ENCODE measurements at places on chromosomes 5 and 9.

DNA sequence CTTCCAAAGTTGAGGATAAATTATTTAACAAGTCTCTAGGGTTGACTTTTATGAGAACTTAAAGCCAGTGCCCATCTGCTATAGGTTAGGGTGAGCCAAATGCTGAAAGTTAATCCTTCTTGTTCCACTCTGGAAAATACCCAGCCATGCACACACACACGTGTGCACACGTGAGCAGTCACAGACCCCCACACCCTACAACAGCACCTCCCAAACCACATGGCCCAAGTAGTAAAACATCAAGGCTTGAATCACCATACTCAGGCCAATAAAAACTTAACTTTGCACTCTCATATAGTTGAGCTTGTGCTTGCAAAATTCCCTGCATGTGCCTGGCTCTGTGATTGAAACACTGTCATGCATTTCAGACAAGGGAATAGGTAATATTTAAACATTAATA, 467.6 kb downstream of the ARHGEF28 start:
- no peak for DNase-seq
- no peak overlapping the region for H3K4me3 ChIP-seq
- peaks cover 3% of the 10 kb centered on the region for H3K27me3 ChIP-seq
- H3K4me1 ChIP-seq: peaks cover 8% of the 10 kb centered on the region
- H3K27ac ChIP-seq: peak overlapping the region; percentile 39

- DNase-seq: peak; percentile 65
- H3K27ac ChIP-seq: no peak within 1 kb of the TSS
- H3K27me3 ChIP-seq: peaks cover 90% of the 10 kb centered on the region
- H3K4me1 ChIP-seq: peaks cover 9% of the 10 kb centered on the region
- H3K36me3 ChIP-seq: no peaks in the 10 kb centered on the region
- H3K4me3 ChIP-seq: peak within 1 kb of the TSS; percentile 72
Observed at GRCh38 chr9:34957492-34958410, at the start of gene PHF24. TSS of gene PHF24 (plus strand) at chr9:34958285. CDS start at chr9:34971299, 13,014 bp downstream.

DNA sequence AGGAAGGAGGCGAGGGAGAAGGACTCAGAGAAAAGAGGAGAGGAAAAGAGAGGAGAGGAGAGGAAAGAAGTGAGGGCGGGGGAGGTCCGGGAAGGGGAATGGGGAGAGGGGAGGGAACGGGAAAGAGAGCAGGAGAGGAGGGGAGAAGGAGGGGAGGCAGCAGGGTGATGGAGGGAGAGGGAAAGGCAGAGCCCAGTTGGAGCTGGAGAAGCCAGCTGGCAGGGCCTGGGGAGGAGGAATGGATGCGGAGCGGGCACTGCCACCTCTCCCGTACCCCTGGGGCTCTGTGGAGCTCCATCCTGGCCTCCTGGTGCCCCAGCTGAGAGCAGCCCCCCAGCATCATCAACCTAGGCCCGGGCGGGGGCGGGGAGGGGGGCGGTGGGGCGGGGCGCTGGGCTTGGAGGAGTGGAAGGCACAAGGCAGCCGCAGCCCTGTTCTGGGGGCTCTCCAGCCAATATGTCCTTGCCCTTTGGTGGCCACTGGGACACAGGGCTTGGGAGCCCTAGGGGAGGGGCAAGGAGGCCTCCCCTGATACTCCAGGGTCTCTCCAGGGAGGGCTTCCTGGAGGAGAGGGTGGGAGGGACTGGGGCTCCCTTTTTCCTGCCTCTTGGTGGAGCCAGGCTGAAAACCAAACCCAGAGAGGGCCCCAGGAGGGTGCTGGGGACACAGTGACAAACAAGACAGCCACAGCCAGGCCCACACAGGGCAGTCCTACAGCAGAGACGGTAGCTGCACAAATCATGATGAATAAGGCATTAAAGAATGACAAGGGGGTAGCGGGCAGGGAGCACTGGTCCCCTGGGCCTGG, 123.7 kb downstream of the C9orf50 start:
- peak overlapping the region; percentile 99 for H3K27ac ChIP-seq
- no peaks in the 10 kb centered on the region for H3K36me3 ChIP-seq
- H3K4me3 ChIP-seq: peak overlapping the region; percentile 88
- H3K27me3 ChIP-seq: peaks cover 5% of the 10 kb centered on the region
- peak; percentile 47 for DNase-seq

DNA sequence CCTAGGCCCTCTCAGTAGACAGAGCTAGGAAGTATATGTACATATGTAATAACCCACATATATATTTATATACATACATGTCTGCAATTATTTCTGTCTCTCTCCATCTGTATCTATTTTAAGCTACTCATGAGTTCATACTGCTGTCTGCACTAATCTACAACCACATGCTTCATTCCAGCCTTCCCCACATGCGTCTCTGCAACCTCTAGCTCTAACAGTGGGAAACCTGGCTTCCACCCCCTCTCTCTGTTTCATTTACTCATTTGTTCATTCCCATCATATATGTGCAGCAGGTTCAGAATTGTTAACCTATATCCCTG, 23.3 kb downstream of the DCANP1 start:
- H3K36me3 ChIP-seq: peaks cover 8% of the 10 kb centered on the region
- no peak overlapping the region for H3K27ac ChIP-seq
- H3K4me1 ChIP-seq: no peaks in the 10 kb centered on the region
- H3K4me3 ChIP-seq: no peak overlapping the region
- DNase-seq: no peak

GRCh38 chr9:128718475-128718874, 5.5 kb downstream of the ZDHHC12 start:
- H3K4me1 ChIP-seq: peaks cover 11% of the 10 kb centered on the region
- DNase-seq: no peak
- H3K36me3 ChIP-seq: no peaks in the 10 kb centered on the region
- peaks cover 2% of the 10 kb centered on the region for H3K27me3 ChIP-seq
- H3K27ac ChIP-seq: no peak overlapping the region

DNA sequence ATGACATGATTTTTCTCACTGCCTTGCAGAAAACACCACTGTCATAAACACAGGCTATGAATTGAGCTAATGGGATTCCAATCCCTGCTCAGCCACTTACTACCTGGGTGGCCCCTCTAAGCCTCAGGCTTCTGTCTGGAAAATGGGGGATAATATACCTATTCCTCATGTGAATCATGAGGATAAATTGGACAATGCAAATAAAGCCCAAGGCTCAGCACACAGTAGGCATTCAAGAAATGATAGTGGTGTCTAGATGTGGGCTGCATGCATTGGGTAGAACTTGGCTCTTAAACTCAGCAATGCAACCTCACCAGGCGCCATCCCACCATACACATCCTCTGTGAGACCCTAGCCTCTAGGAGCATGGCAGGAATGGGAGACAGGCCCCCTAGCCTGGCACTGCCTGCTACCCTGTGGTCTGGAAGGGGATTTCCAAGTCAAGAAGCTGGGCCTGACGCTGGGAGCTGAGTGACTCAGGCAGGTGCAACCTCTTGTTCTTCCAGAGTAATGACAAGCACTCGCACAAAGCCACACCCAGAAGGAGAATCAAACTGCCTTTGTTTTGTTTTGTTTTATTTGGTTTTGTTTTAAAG, 2.3 kb upstream of the TNIP1 start:
- H3K4me3 ChIP-seq: no peak overlapping the region
- DNase-seq: no peak
- H3K36me3 ChIP-seq: peaks cover 3% of the 10 kb centered on the region
- H3K27me3 ChIP-seq: no peaks in the 10 kb centered on the region
- H3K27ac ChIP-seq: no peak overlapping the region
- peaks cover 44% of the 10 kb centered on the region for H3K4me1 ChIP-seq

- peaks cover 11% of the 10 kb centered on the region for H3K27me3 ChIP-seq
- H3K27ac ChIP-seq: no peak overlapping the region
- H3K36me3 ChIP-seq: peaks cover 4% of the 10 kb centered on the region
- no peak overlapping the region for H3K4me3 ChIP-seq
Observed at GRCh38 chr5:79075646-79076426, 6.3 kb downstream of the BHMT2 start.

- no peaks in the 10 kb centered on the region for H3K36me3 ChIP-seq
- H3K27ac ChIP-seq: no peak overlapping the region
- no peak overlapping the region for H3K4me3 ChIP-seq
- H3K4me1 ChIP-seq: peaks cover 10% of the 10 kb centered on the region
- H3K27me3 ChIP-seq: peaks cover 6% of the 10 kb centered on the region
Observed at GRCh38 chr5:158553195-158553961, 546.3 kb downstream of the EBF1 start.

DNA sequence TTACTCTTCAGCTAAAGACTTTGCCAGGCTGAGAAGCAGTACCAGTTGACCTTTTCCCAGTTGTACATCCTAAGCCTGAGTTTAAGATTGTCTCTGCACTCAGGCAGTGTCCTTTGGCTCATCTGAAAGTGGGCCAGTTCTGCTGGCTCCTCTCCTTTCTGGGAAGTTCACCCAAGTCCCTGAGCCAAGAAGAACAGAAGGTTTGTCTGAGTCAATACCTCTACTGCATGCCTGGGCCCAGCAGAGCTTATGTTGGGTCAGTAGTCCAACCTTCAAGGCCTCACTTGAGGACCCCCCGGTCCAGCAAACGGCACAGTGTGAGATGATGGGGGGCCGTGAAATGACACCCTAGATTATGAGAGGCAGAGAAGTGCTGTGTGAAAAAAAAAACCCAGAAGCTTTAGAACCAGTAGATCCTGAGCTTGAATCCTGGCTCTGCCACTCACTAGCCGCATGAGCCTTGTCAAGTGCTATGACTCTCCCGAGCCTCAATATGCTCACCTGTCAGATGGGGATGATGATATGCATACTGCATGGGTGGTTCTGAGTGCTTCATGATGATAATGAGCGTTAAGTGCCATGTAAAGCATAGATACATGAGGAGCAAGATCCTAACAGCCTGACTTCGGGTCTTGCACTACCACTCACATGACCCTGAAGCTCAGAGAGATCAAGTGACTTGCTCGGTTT, 156.0 kb downstream of the MACROH2A1 start:
- no peaks in the 10 kb centered on the region for H3K36me3 ChIP-seq
- no peak overlapping the region for H3K4me3 ChIP-seq
- H3K27ac ChIP-seq: no peak overlapping the region
- DNase-seq: no peak
- peaks cover 11% of the 10 kb centered on the region for H3K27me3 ChIP-seq

GRCh38 chr5:143155455-143155854, 248.0 kb downstream of the NR3C1 start:
- no peak for DNase-seq
- no peak overlapping the region for H3K4me3 ChIP-seq
- peaks cover 2% of the 10 kb centered on the region for H3K27me3 ChIP-seq
- H3K36me3 ChIP-seq: peaks cover 5% of the 10 kb centered on the region

- H3K4me1 ChIP-seq: peaks cover 46% of the 10 kb centered on the region
- H3K36me3 ChIP-seq: no peaks in the 10 kb centered on the region
- no peak overlapping the region for H3K27ac ChIP-seq
- no peak for DNase-seq
- no peak overlapping the region for H3K4me3 ChIP-seq
- peaks cover 4% of the 10 kb centered on the region for H3K27me3 ChIP-seq
Observed at GRCh38 chr9:13508681-13509080, 229.2 kb upstream of the MPDZ start.

DNA sequence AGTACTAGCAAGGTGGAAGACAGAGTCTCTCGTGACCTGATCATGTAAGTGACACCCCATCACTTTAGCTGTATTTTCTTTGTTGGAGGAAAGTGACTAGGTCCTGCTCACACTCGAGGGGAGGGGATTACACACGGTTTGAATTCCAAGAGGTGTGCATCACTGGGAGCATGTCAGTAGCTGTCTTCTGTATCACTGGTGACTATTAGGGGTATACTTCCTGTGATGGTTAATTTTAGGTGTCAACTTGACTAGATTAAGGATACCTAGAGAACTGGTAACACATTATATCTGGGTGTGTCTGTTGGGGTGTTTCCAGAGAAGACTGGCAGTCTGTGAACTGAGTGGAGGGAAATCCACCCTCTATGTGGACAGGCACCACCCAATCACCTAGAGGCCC, 22.5 kb downstream of the FOXD1 start:
- peaks cover 41% of the 10 kb centered on the region for H3K27me3 ChIP-seq
- no peak overlapping the region for H3K4me3 ChIP-seq
- no peaks in the 10 kb centered on the region for H3K36me3 ChIP-seq

DNA sequence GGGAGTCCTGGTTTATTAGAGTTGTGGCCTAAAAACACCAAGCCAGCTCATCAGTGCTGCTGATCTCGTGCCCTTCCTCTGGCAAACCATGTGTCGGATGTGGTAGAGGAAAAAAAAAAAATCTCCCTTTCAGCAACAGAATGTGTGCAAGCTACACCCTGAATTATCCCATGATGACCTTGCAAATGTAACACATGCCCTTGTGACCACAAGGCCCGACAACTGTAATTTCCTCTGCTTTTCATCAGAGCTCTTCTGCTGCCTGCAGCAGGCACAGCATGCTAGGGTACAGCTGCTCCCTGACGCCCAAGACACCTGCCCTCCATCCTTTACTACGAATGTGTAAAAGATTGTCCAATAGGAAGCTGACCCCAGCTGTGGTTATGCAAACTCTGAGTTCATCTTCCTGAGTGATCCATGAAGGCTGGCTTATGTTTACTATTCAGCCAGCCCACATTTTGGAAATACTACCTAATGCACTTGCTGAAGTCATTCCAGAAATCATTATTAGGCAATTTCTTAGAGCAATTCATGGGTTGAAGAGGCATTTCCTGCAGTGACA, 14.6 kb upstream of the BNC2 start:
- H3K36me3 ChIP-seq: no peaks in the 10 kb centered on the region
- H3K4me3 ChIP-seq: no peak overlapping the region
- H3K27ac ChIP-seq: no peak overlapping the region
- H3K27me3 ChIP-seq: peaks cover 4% of the 10 kb centered on the region
- peaks cover 4% of the 10 kb centered on the region for H3K4me1 ChIP-seq

GRCh38 chr5:133754575-133755169, 142.3 kb upstream of the FSTL4 start:
- H3K27me3 ChIP-seq: peaks cover 15% of the 10 kb centered on the region
- no peaks in the 10 kb centered on the region for H3K36me3 ChIP-seq
- DNase-seq: peak; percentile 27
- H3K27ac ChIP-seq: no peak overlapping the region
- no peaks in the 10 kb centered on the region for H3K4me1 ChIP-seq

DNA sequence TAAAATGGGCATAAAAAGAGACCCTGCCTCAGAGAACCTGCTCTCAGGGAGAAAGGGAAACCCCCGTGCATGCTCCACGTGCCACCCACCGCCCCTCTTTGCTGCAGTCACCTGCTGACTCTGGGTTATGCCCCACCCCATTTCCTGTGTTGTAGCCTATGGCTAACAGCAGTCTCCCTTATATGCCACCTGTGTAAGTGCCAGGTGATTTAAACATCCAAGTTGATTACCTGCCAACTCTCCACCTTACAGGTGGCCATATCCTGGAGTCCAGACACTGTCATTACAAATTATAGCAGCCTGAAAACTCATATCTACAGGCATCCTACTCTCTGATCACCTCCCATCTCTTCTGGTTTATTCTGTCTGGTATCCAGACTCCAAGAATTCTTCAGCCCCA, 242.6 kb downstream of the HSPA4 start:
- H3K27ac ChIP-seq: no peak overlapping the region
- H3K36me3 ChIP-seq: no peaks in the 10 kb centered on the region
- H3K27me3 ChIP-seq: peaks cover 4% of the 10 kb centered on the region
- DNase-seq: no peak
- peaks cover 7% of the 10 kb centered on the region for H3K4me1 ChIP-seq
- H3K4me3 ChIP-seq: no peak overlapping the region

DNA sequence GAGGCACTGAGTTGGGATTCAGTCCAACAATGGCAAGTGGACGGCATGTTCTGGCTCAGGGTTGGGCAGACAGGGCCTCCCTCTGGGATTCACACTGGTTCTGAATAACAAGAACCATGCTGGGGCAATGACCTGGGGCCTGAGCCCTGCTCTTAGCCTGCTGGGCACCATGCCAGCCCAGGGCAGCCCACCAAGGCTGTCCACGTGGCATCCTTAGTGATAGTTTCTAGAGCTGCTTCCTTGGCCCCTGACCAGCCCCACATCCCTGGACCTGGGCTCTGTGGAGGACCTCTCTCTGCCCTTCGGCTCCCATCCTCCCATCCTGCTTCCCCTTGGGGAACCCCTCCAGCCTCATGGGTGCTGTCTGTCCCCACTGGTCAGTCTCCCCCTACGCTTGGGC, 22.3 kb upstream of the OLFM1 start:
- peaks cover 7% of the 10 kb centered on the region for H3K36me3 ChIP-seq
- peaks cover 17% of the 10 kb centered on the region for H3K4me1 ChIP-seq
- no peak for DNase-seq
- H3K4me3 ChIP-seq: no peak overlapping the region

Measured in nephron progenitor cell (in vitro differentiated cells).